ENCODE measurements at places on chromosomes 7 and 10.
A peak's percentile ranks its signal among the peaks of the same experiment; 100 is the strongest.

- no peak for DNase-seq
These were observed 93.0 kb downstream of the DYNC2I1 start for GRCh38 chr7:158949359-158949758.

GRCh38 chr10:24136070-24136469, 72.9 kb upstream of the KIAA1217 start:
- DNase-seq: no peak

- DNase-seq: no peak
These were observed 156.8 kb upstream of the FRMD4A start for GRCh38 chr10:14487488-14487883.

DNA sequence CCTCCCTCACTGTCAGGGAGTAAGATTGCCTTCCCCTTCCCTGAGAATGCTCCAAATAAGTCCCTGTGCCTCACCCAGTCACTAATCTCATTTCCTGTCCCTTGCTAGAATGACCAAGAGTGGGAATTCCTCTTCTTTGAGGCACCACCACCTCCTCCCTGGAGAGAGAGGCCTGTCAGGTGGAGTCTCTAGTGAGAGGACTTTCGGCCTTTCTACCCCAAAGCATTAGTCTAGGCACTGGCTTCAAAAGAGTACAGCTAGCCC, 145.0 kb downstream of the PTPN20 start:
- DNase-seq: peak; percentile 12

GRCh38 chr7:130972201-130972600, 238.2 kb upstream of the KLF14 start:
- DNase-seq: no peak

GRCh38 chr10:98224509-98224908, 43.5 kb downstream of the LOXL4 start:
- no peak for DNase-seq

DNA sequence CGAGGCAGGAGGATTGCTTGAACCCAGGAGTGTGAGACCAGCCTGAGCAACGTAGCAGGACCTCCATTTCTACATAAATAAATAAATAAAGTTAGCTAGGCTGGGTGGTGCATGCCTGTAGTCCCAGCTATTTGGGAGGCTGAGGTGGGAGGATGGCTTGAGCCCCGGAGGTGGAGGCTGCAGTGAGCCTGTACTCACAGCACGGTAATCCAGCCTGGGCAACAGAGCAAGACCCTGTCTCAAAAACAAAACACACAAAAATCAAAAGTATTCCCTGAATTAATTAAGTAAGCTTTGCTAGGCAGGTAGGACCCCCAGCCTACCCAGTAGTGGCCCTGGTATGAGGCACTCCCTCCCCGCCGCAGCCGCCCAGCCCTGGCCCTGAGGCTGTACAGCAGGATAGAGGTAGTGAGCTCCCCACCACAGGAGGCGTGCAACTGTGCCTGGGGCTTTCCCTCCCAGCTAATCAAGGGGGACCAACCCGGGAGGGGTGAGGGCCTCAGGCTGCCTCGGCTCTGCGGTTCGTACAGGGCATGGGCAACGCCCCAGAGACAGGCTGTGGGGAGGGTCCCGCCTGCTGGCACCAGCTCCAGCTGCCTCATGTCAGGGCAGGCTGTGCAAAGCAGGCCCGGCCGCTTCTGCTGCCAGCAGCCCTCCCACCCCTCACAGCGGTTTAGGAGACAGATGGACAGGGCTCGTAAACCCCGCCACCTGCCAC, 1.0 kb upstream of the CYP2W1 start:
- DNase-seq: no peak

DNA sequence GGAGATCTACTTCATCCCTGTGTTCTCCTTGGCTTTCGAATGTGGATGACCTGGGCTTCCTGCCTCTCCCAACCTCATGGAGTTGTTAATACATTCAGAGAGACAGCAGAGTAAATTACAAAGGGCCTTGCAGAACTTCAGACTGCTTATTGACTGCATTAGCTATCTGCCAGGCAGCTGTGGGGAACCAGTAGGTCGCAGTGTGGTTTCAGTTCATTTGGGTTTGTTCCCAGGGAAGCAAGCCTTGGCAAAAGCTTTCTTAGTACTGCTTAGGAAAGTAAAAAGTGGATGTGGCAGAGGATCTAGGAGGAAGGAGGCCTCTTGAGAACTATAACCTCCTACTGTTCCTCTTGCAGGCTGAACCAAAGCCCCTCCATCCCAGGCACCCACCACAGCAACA, 9.2 kb downstream of the NPFFR1 start:
- DNase-seq: no peak

DNA sequence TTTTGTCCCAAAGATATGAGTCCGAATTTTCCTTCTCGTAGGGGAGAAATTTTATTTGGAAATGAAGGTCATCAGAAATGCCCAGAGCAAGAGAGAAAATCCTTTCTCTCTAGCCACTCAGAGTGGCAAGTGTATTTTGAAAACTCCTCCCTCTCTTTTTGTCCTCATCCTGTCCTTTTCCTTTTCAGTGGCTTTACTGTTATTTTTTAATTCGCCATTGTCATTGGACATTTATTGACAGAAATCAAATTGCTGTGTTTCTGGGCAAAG, 39.6 kb downstream of the TET1 start:
- DNase-seq: no peak

DNA sequence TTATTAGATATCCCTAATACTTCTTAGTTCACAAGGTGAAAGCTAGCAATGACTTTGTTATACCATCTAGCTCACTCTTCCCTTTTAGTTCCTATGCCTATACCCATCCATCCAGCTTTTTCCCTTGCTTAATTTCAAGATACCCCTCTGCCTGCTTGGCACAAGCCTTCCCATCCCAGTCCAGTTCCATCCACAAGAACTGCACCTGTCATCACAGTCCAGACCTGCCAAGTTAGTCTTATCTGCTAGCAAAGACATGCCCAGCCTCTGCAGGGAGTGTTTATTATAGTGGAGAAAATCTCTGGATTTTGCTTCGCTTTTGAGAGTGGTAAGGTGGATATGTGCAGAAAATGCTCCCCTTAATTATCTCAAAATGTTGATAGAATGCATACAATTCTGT, 158.2 kb downstream of the ST7 start:
- no peak for DNase-seq

- peak; percentile 2 for DNase-seq
These were observed 109.9 kb downstream of the GLRX3 start for GRCh38 chr10:130246113-130246512.

DNA sequence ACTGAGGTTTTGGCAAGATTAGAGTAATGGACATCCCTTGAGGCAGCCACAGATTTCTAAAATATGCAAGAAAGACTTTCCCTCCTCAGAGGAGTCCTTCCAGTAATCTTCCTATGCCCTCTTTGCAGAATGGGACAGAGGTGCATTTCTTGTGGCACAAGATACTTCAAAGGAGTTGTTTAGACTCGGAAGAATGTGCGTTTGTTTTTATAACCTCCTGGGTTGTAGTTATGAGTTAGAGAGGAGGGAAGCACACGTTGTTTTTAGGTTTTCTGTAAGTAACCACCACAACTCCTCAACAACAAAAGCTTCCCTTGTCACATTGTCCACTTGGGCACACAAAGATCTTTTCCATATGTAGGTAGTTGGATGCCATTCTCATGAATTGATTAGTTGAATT, 78.1 kb upstream of the GLI3 start:
- DNase-seq: no peak

- DNase-seq: no peak
These were observed 265.9 kb downstream of the ZEB1 start for GRCh38 chr10:31584876-31585275.

- no peak for DNase-seq
These were observed 221.0 kb downstream of the DYNC1I1 start for GRCh38 chr7:95993380-95993779.

GRCh38 chr7:106978425-106979420, 65.8 kb upstream of the PRKAR2B start:
- no peak for DNase-seq

DNA sequence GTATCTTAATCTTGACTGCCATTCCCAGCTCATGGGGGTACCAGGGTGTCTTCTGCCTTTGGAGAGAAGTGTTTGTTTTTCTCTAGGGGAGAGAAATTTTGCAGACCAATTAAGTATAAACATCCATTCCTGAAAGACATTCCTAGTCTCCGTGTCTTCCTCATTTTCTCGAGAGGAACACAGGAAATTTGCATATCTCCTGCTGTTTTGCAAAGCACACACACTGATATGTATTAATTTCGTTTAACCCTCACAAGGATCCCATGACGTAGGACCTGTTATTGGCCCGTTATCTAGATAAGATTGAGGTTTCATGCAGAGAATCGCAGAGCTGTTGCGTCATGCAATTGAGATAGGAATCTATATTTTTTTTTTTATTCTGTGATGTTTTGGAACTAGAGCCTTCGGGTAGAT, 944 bp downstream of the RHBDD2 start:
- DNase-seq: no peak

DNA sequence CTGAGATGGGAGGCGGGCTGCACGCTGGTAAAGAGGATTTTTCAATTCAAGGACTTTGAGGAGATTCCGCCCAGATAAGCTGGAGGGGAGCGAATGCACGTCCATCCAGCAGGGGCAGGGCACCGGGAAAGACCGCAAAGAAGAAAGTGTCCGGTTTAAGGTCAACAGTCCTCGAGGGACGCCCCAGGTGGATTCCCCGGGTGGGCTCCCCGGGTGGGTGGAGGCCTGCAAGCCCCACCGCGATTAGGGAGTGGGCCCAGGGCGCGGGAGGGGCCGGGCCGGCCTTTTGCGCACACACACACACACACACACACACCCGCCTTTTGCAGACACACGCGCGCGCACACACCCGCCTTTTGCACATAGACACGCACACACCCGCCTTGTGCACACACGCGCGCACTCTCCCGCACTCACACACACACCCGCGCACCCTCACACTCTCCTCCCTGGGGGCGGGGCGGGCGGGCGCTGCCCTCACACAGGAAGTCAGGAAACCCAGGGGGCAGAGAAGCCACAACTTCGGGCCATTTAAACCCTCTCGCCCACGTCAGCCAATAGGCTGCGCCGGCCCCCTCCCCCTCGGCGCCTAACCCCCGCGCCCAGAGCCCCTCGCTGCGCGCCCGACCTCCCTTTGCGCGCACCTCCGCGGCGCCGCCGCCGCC, 615 bp downstream of the ARHGAP12 start:
- DNase-seq: peak; percentile 52

GRCh38 chr10:92847202-92847864, 987 bp upstream of the EXOC6 start:
- DNase-seq: no peak

GRCh38 chr10:95266674-95267095, 24.1 kb downstream of the PDLIM1 start:
- DNase-seq: no peak

DNA sequence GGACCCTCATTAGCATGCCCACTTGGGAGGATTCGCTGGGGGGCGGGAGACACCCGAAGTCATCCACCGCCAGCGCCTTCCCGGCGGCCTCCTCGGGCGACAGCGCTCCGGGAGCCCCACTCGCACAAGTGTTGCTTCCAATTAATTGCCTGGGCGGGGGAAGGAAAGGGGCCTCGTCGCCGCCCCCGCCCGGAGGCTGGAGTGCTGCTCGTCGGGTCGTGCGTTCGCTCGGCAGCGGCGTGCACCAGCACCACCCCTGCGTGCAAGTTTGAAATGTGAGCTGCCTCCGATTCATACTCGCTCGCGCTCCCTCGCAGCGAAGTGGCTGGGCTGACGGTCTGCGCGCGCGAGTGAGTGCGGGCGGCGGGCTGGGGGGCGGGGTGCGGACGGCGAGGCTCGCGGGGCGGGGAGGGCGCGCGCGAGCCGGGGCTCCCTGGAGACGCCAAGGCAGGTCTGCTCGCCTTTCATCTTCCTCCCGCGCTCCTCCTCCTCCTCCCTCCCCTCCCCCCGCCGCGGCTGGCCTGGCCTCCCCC, 104.6 kb upstream of the PPIF start:
- DNase-seq: peak; percentile 72

DNA sequence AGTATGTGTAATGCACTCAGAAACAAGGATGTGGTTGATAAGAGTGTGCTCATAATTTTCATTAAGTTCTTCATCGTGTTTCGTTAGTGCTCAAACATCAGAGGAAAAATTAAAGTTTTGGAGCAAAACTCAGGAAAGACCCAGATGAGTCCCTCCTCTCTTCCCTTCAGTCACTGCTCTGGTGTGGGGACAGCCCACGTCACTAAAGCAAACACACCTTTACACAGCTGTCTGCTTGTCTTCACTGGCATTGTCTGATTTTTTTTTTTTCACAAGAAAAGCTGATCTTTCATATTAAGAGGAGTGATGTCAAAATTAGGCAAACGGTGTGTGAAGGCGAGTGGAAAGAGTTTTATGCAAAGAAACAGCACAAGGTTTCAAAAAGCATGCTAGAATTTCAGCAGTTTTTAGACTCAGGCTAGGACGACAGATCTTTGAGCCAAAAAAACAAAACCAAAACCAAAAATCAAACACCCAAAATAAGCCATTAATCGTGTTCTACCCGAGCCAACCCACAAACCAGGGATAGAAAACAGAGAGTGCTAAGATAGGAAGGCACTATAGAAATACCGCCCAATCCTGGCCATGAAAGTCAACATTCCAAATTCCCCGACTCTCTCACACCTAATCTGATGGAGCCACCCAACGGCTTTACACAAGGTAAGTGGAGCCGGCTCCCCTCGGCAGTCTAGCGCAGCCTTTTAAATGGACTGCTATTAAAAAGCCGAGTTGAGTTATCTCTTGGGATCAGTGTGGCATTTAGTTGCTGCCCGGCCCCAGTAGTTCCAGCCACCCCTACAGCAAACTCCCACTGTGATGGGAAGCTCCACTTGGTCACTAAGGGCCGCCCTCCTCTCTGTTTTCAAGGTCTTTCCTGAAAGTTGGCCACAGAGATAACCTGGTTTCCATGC, 27.9 kb upstream of the GATA3 start:
- no peak for DNase-seq

DNA sequence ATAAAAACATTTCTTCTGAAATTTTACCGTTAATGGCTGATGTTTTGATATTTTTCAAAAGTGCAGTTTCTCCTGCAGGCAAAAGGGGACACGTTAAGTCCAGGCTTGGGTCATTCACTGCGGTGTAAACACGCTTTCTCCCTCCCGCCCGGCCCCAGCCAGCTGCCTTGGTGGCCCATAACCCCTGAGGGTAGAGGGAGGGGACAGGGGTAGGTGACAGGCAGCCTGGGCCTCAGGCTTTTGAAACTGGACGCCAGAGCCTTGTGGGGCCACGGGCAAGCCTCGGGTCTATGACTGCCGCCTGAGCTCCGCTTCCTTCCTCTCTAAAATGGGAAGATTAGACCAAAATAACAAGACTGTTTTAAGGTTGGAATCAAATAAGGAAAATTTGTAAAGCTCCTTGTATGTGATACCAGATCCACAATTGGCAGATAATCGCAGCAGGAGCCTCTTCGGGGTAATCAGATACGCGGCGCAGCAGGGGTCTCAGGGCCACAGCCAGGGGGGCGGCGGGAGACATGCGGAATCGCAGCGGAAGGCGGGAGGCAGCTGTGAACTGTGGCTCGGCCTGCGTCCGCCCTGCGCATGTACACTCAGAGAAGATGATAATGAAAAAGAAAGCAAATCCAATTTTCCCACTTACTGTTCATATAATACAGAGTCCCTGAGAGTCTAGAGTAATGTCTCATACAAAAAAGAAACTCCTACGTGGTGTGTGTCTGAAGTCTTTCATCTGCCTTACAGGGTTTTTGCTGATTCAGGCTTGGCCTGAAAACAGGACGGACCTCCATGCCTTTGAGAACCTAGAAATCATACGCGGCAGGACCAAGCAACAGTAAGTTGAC, 138.3 kb downstream of the EGFR start:
- no peak for DNase-seq

Data from stimulated activated CD8-positive, alpha-beta memory T cell treated with anti-CD3 and anti-CD28 coated beads, Interleukin-4, amount 100 ng/mL, for 48 hours (primary cell).